GM19239 (cell line): ENCODE measurements at places on chromosomes 7 and 10.

DNA sequence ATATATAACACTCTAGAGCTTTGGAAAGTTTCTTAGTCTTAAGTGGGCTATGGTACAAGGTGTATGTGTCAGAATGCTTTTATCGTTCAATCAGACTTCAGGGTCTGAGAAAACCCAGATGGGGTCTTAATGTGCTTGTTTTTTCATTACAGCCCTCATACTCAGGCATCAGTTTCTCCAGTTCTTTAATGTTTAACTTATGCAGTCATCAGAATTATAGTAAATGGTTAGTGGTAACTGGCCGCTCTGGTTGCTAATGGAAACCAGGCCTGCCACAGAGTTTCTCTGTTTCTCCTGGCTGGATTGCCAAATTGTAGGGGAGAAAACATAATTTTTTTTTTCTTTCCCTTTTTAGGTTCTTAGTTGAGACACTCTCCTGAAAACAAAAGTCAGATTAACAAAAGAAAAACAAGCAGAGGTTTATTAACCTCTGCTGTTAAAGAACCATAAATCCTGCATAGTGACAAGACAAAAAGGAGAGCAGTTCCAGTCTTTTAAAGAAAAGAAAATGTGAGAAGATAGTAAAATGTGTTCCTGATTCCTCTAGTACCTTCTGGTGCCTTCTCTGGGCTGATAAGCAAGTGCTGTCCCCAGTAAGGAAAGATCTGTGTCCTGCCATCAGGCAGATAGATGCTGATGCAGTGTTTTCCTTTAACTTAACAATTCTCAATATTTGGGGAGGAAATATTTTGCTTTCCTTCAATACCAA is 21.5 kb upstream of the GHITM start:
- DNase-seq: no peak

DNA sequence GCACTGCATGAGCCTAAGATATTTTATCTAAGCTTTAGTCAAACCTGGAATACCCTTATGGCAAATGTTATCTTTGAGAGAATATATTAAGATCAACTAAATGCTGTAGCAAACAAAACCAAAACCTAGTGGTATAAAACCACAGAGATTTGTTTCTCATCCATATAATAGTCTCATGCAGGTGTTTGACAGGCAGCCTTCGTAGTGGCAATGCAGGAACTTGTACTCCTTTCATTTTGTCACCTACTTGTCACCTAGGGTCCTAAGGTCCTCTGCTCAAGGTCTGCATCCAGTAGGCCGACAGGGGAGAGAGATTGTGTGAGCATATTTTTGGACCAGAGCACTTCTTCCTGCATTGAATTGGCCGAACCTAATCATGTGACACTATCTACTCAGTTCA is 352.6 kb downstream of the GPR37 start:
- DNase-seq: no peak

- no peak for DNase-seq
Observed at GRCh38 chr7:134472572-134473244, 13.8 kb upstream of the AKR1B1 start.

GRCh38 chr10:50497758-50498157 is 126.0 kb downstream of the SGMS1 start:
- DNase-seq: peak; percentile 42

DNA sequence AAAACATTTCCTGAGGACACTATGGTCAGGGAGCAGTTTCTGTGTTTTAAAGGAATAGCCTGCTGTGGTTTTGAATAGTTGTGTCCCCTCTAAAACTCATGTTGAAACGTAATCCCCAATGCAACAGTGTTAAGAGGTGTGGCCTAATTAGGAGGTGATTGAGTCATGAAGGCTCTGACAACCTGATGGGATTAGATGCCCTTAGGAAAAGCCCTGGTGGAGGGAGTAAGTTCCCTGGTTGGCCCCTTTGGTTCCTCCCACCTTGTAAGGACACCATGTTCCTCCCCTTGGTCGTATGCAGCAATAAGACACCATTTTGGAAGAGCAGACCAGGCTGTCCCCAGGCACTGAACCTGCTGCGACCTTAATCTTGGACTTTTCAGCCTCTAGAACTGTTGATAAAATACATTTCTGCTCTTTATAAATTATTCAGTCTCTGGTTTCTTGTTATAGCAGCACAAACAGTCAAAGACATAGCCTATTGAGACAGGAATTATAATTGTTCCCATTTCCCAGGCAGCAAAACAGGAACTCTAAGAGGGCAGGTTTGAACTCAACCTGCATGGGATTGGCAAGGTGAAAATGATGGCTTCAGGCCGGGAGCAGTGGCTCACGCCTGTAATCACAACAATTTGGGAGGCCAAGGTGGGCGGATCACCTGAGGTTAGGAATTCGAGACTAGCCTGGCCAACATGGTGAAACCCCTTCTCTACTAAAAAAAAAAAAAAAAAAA is 20.5 kb upstream of the TNS3 start:
- DNase-seq: no peak

DNA sequence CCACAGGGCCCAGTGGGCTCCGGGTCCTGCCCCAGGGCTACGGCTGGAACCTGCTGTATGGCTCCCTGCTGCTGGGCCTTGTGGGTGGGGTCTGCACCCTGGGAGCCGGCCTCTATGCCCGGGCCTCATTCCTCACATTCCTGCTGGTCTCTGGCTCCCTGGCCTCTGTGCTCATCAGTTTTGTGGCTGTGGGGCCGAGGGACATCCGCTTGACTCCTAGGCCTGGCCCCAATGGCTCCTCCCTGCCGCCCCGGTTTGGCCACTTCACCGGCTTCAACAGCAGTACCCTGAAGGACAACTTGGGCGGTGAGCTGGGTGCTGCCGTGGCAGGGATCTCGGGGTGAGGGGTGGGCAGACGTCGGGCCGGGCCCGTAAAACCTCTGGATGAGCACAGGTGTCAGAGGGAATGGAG is 4.4 kb downstream of the SLC12A9 start:
- no peak for DNase-seq

DNA sequence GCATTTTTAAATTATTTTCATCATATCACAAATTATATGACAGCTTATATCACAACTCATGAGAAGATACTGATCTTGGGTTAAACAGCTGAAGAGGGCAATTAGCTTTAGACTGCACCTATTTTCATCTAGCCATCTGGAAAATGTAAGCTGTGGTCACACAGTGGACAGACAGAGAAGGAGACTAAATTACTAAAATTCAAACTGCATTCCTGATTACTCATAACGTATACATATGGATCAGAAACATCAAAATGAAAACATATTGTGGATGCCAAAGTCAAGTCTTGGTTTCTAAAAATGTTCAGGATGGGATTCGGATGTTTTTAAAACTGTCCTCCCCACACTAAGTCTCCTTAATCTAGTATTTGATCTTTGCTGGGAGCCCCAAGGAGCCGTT is 6.6 kb downstream of the BBIP1 start:
- DNase-seq: no peak

GRCh38 chr7:6071406-6071805 is 40.2 kb downstream of the ANKRD61 start:
- no peak for DNase-seq

- DNase-seq: no peak
Observed at GRCh38 chr7:140213684-140214074, 36.9 kb upstream of the KDM7A start.

DNA sequence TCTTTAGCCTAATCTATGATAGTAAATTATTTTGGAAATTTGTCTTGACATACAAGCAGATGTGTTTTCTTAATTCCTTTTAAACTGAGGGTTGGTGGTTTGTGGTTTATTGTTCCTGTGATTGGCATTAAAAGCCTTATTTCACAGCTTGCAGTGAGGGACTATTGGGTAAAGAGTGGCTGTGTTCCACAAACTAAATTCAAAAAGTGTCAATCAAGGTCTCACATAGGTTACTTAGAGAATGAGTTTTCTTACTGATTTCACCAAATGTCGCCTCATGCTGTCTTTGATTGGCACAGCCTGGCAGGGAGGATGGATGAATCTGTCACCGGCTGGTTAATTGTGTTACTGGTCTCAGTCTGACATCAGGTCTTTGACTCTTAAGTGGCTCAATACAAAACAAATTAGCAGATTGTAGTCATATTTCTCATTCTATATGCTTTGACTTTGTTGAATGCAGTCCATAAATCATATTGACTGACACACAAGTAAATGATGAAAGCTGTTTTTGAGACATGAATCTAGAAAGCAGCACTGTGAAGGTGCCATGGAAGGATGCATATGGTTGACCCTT is 66.8 kb upstream of the CYP26C1 start:
- no peak for DNase-seq

GRCh38 chr10:101840741-101841453 is 2.7 kb downstream of the KCNIP2 start:
- DNase-seq: peak; percentile 94

DNA sequence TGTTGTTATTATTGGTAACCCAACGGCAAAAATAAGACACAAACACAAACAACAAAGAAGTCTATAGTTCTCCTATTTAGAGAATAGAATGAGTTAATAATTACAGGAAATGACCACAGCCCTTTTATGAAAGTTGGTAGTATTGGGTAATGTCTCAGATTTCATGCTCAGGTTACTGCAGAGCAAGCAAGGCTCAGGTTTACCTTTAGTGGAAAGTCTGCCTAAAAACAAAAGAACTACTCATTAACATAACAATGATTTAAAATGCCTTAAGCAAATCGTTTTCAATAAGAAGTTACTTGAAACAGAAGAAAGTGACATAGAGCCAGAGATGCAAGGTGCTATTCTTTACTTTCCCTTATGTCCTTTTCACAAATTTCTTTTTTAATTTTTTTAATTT is 441.2 kb downstream of the PLXDC2 start:
- DNase-seq: no peak

DNA sequence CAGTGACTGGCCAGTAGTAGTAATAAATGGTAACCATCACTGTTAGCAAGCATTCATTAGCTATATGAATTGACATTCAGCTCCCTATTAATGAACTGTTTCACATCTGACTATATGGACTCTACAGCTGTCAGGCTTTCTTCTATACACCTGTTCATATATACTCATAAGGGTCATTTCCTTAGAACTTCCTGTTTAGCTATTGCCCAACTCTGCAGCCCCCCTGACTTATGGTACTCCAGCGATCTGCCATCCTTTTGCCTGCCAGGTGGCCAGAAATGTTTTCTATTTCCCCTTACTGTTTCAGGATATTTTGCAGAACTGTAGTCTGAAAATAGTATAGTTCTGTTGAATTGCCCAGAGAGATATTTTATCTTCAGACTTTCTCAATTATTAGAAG is 56.6 kb downstream of the TASOR2 start:
- DNase-seq: no peak
